ENCODE measurements at places on chromosomes 3 and 15.

DNA sequence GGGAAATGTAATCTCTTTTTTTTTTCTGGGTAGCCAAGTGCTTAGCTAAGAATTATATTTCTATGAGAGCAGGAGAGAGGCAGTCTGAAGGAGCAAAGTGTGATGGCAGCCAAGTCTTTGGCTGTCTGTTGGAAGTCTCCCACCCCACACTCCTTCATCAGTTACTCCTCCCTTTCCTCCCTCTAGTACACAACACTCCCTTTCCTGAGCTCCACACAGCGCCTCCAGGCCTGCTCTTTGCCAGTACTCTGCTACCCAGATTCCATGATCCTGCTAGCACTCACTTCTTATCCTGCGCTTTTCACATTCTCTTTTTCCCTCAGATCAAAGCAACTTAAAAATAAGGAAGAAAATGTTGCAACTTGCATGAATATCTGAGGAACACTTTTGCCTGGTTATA, 37.4 kb upstream of the SNRK start:
- no peaks in the 10 kb centered on the region for H3K4me1 ChIP-seq
- H3K4me3 ChIP-seq: no peak overlapping the region
- H3K36me3 ChIP-seq: no peaks in the 10 kb centered on the region
- no peak for DNase-seq
- H3K27me3 ChIP-seq: no peaks in the 10 kb centered on the region

DNA sequence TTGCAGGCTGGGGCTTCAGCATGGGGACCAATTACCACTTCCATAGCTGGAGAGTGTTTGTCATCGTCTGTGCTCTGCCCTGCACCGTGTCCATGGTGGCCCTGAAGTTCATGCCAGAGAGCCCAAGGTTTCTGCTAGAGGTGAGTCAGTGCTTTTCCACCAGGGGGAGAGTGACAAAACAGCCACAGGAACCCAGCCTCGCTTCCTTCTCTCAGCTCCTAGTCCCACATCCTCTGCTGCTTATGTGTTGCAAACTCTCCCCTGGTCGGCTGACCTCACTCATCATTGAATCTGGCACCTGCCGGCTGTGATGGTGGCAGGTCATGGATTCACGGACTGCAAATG, 158.3 kb downstream of the SV2B start:
- no peak overlapping the region for H3K4me3 ChIP-seq
- DNase-seq: no peak
- H3K36me3 ChIP-seq: no peaks in the 10 kb centered on the region
- no peaks in the 10 kb centered on the region for H3K4me1 ChIP-seq
- no peak overlapping the region for H3K27ac ChIP-seq

DNA sequence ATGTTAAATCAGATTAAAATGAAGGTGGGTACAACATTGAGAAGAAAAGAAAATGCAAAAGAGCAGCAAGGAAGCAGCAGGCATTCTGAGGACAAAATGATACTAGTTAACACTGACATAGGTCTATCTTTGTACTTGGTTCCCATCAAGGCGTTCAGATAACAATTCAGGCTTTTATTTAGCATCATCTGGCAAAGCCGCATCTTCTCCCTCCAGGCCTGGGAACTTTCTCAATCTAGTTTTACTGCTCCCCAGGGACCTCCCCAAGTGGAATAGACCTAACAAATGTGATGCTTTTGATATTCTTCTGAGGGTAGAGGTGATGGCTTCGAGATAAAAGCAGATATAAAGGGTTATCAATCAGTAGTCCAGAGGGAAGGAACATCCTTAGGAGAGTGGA, 130.6 kb downstream of the C3orf38 start:
- no peaks in the 10 kb centered on the region for H3K4me1 ChIP-seq
- H3K27me3 ChIP-seq: no peaks in the 10 kb centered on the region
- no peaks in the 10 kb centered on the region for H3K36me3 ChIP-seq
- no peak overlapping the region for H3K4me3 ChIP-seq
- no peak for DNase-seq

- no peak overlapping the region for H3K27ac ChIP-seq
- no peak overlapping the region for H3K4me3 ChIP-seq
- no peaks in the 10 kb centered on the region for H3K27me3 ChIP-seq
- no peak for DNase-seq
These were observed 166.0 kb upstream of the COL8A1 start for GRCh38 chr3:99472385-99472784.

DNA sequence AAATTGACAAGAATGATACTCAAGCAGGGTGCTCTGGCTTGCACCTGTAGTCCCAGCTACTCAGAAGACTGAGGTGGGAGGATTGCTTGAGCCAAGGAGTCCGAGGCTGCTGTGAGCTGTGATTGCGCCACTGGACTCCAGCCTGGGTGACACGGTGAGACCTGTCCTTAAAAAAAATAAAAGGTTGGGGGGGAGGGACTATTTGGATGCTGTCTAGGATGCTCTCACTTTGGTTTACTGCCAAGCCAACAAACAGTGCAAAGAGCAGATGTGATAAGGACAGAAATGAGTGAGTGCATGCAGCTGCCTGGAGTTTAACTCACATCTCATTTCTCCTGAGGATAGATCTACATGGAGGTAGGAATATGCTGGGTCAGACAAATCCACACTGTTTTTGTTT, 130.0 kb downstream of the FRMD4B start:
- H3K4me1 ChIP-seq: no peaks in the 10 kb centered on the region
- H3K27ac ChIP-seq: no peak overlapping the region
- no peak for DNase-seq

- no peak overlapping the region for H3K4me3 ChIP-seq
- no peak overlapping the region for H3K27ac ChIP-seq
- H3K4me1 ChIP-seq: no peaks in the 10 kb centered on the region
- DNase-seq: no peak
- no peaks in the 10 kb centered on the region for H3K36me3 ChIP-seq
- H3K27me3 ChIP-seq: no peaks in the 10 kb centered on the region
These were observed 34.8 kb downstream of the CHRD start for GRCh38 chr3:184414418-184415202.
